ENCODE measurements at places on chromosomes 12 and 14. TPM values are rescaled to one million over a fixed set of nuclear protein-coding genes. Genes with fewer than 3 reads are reported as not detected.

DNA sequence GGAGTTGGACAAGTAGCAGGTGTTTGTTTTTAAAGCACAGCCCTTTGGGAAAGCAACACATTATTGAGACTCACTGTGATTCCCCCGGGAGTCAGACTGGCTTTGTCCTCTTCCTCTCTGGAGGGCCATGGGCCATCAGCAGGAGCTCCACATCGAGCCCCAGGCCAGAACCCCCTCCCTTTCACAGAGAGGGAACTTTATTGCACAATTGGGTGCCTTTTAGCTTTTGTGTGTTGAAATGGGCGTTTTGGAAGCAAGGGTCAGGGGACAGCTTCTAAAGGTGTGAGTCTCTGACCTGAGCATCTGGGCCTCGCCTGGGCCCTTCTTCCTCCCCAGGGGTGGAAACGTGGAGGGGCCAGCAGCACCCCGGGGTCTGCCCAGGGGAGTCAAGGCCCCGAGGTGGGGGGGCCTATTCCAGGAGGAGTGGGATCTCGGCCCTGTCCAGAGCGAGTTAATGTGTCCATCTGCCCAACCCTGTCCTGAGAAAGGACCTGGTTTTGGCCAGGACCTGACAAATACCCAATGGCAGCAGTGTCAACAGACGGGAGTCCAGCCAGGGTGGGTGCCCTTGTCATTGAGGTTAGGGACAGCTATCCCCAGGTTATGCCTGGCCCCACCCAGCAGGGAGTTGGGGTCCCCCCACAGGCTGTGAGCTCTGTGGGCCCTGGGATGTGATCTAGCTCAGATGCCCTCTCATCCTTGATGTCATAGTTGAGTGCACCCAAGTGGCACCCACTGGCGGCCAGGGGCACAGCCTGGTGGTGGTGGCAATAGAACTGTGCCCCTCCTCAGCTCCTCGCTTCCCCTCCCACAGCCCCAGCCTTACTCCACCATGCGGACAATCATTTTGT is 37.1 kb downstream of the SLC8B1 start:
- H3K27me3 ChIP-seq: no peaks in the 10 kb centered on the region
- DNase-seq: no peak
- peaks cover 17% of the 10 kb centered on the region for H3K4me1 ChIP-seq

GRCh38 chr14:73312687-73313086 is 75.4 kb downstream of the PAPLN start:
- H3K27me3 ChIP-seq: no peaks in the 10 kb centered on the region
- H3K27ac ChIP-seq: no peak overlapping the region
- peaks cover 29% of the 10 kb centered on the region for H3K36me3 ChIP-seq
- no peak for DNase-seq

- H3K4me1 ChIP-seq: no peaks in the 10 kb centered on the region
- no peak overlapping the region for H3K4me3 ChIP-seq
- H3K36me3 ChIP-seq: no peaks in the 10 kb centered on the region
These were observed 237.3 kb downstream of the RGS6 start for GRCh38 chr14:72169521-72169920.

GRCh38 chr12:109944561-109945359 is 44.7 kb downstream of the TCHP start:
- H3K27ac ChIP-seq: no peak overlapping the region
- peaks cover 22% of the 10 kb centered on the region for H3K36me3 ChIP-seq
- H3K27me3 ChIP-seq: no peaks in the 10 kb centered on the region
- DNase-seq: no peak
- no peak overlapping the region for H3K4me3 ChIP-seq

DNA sequence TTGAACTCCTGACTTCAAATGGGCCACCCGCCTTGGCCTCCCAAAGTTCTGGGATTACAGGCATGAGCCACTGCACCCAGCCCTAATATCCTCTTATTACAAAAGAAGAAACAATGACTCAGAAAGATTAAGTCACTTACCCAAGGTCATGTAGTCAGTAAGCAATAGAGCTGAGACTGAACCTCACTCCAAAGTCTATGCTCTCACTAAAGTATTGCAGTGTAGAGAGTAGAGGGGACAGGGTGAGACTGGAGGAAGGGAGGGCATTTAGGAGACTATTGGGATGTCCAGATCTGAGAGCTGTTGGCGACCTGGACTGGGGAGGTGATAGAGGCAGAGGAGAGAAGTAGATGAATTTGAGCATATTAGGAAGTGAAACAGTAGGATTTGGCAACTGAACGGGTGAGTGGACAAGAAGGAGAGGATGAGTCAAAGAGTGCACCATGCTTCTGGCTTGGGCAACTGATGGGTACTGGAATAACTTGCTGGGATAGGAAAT is 11.8 kb downstream of the P2RX7 start:
- H3K4me1 ChIP-seq: peaks cover 8% of the 10 kb centered on the region
- no peak overlapping the region for H3K4me3 ChIP-seq
- H3K27me3 ChIP-seq: no peaks in the 10 kb centered on the region
- H3K36me3 ChIP-seq: no peaks in the 10 kb centered on the region

- no peak overlapping the region for H3K4me3 ChIP-seq
- H3K36me3 ChIP-seq: no peaks in the 10 kb centered on the region
- no peaks in the 10 kb centered on the region for H3K4me1 ChIP-seq
- DNase-seq: peak; percentile 19
- H3K27ac ChIP-seq: no peak overlapping the region
These were observed 223.1 kb downstream of the ANO6 start for GRCh38 chr12:45439039-45439438.

DNA sequence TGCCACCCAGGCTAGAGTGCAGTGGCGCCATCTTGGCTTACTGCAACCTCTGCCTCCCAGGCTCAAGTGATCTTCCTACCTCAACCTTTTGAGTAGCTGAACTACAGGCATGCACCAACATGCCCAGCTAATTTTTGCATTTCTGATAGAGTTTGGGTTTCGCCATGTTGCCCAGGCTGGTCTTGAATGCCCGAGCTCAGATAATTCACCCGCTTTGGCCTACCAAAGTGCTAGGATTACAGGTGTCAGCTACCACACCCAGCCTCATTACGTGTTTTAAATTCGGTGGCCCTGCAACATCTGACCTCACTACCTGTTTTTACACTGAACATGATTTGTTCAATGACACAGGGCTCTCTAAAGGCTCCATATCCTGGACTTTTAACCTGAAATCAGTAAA is 22.9 kb upstream of the RDH16 start:
- no peak overlapping the region for H3K4me3 ChIP-seq
- no peaks in the 10 kb centered on the region for H3K4me1 ChIP-seq
- 0 out of 2 replicates have a peak, but pooled peaks cover 6% of the 10 kb centered on the region for H3K27me3 ChIP-seq

DNA sequence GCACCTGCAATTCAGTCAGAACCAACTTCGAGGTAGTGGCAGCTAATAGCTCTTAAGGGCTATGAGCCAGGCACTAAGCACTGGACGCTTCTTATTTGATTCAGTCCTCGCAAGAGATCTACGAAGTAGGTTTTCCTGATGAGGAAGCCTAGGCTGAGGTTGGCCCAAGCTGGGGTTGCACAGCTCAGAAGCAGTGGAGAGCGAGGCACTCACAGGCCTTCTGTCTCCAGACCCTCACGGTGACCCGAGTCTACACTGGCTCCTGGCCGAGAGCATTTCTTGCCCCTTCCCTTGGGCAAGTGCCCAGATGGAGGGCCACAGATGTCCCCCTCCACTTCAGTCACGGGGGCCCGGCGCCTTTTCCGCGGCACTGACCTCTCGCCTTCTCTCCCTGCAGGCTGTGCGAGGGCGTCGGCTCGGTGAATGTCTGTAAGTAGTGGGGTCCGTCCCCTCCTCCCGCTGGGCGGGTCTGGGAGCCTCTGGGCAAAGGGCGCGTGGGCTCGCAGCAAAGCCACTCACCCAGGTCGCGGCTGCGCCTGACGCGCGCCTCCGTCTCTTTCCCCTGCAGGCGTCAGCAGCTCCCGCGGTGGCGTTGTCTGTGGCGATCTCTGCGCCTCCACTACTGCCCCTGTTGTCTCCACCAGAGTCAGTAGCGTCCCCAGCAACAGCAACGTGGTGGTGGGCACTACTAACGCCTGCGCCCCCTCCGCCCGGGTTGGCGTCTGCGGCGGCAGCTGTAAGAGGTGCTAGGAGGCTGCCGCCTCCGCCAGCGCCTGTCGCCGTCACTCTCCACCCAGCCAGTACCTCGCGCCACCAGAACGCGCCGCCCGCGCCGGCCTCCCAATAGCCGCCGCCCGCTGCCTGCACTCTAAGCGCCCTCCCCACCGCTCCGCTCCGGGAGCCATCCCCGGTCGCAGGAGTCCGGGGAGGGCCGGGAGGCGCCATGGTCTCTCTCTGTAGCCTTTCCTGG is 13.1 kb downstream of the KRT83 start:
- peak; percentile 78 for DNase-seq
- H3K4me3 ChIP-seq: peak overlapping the region; percentile 69
- H3K27me3 ChIP-seq: no peaks in the 10 kb centered on the region
- peaks cover 9% of the 10 kb centered on the region for H3K4me1 ChIP-seq
- no peaks in the 10 kb centered on the region for H3K36me3 ChIP-seq

DNA sequence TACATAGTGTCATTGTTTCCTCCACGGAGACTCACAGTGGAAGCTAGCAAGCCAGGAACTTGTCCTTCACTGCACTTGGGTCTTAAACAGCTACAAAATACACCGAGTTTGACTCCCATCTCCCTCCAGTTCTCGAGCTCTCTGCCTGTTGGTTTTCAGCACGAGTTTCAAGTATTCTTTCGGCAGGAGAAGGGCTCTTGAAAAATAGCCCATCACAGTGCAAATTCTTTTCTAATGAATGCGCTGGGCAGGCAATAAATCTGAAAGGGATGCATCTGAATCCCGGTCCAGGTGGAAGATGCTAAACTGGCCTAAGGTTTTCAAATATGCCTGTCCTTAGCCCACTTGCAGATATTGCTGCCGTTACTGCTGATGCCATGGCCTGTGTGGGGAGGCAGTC is 173.9 kb downstream of the CACNA1C start:
- peaks cover 17% of the 10 kb centered on the region for H3K4me1 ChIP-seq
- no peak overlapping the region for H3K27ac ChIP-seq
- H3K36me3 ChIP-seq: no peaks in the 10 kb centered on the region
- DNase-seq: peak; percentile 22
- H3K4me3 ChIP-seq: no peak overlapping the region

- peak; percentile 51 for DNase-seq
- H3K27me3 ChIP-seq: no peaks in the 10 kb centered on the region
- H3K4me3 ChIP-seq: no peak overlapping the region
- peaks cover 12% of the 10 kb centered on the region for H3K4me1 ChIP-seq
These were observed 12.7 kb downstream of the CPSF6 start for GRCh38 chr12:69252033-69252432.

GRCh38 chr12:129675947-129676346 is 227.9 kb downstream of the TMEM132D start:
- no peaks in the 10 kb centered on the region for H3K36me3 ChIP-seq
- H3K27ac ChIP-seq: no peak overlapping the region
- no peaks in the 10 kb centered on the region for H3K4me1 ChIP-seq
- no peaks in the 10 kb centered on the region for H3K27me3 ChIP-seq
- H3K4me3 ChIP-seq: no peak overlapping the region

DNA sequence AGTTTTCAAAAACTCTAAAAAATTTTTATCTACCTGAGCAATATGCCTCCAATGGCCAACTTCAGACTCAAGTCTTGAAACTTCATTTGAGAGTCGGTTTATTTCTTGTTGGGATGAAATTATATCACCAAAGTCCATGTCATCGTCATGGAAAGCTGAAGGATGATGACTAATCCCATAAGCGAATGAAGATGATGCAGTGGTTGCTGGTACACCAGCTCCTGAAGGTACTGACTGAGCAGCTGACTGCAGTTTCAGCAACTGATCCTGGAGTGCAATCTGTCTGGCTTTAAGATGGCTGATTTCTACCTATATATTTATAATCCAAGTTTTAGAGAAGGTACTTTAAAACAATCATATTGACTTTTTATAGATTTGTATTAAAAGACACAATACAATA is 18.3 kb downstream of the TRIP11 start:
- H3K4me1 ChIP-seq: no peaks in the 10 kb centered on the region
- H3K36me3 ChIP-seq: peaks cover 54% of the 10 kb centered on the region
- no peak overlapping the region for H3K4me3 ChIP-seq
- no peak overlapping the region for H3K27ac ChIP-seq

GRCh38 chr12:111643427-111643826 is 42.3 kb downstream of the BRAP start:
- H3K36me3 ChIP-seq: peaks cover 13% of the 10 kb centered on the region
- no peaks in the 10 kb centered on the region for H3K27me3 ChIP-seq
- H3K4me3 ChIP-seq: no peak overlapping the region
- H3K4me1 ChIP-seq: no peaks in the 10 kb centered on the region
- no peak for DNase-seq
- H3K27ac ChIP-seq: no peak overlapping the region

DNA sequence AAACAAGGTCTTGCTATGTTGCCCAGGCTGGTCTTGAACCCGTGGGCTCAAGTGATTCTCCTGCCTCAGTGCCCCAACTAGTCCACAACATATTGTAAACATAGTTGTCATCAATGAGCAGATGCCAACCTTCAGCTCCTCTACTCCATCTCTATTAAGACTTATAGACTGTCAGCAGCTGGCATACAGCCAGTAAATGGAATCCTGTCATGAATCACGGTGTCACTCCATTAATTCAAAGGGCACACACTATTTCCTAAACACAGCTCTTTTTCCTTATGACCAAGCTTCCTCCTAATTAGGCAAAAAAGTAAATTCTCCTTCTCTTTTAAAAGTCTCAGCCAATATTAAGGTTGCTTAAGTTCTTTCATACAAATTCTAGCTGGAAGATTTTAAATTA is 111.2 kb downstream of the ITPR2 start:
- no peaks in the 10 kb centered on the region for H3K36me3 ChIP-seq
- peak; percentile 15 for DNase-seq
- no peaks in the 10 kb centered on the region for H3K27me3 ChIP-seq
- H3K4me1 ChIP-seq: peaks cover 13% of the 10 kb centered on the region

DNA sequence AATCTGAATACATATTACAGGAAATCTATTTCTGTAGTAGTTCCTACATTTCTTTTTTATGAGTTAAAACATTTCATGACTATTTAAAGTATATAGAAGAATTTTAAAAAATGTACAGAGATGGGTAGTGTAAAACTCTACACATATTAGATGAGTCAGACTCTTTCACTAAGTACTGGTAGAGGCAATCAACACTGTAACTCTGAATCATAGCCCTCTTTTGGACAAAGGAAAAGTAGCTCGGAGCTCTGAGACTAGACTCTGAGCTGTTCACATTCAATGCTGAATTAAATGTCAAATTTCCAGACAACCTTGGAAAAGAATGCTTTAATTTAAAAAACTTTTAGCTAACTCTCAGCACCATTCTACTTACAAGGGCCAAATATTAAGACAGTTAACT is 3.4 kb downstream of the PTCSC3 start:
- no peaks in the 10 kb centered on the region for H3K27me3 ChIP-seq
- DNase-seq: no peak
- H3K4me1 ChIP-seq: no peaks in the 10 kb centered on the region
- no peaks in the 10 kb centered on the region for H3K36me3 ChIP-seq

- no peaks in the 10 kb centered on the region for H3K4me1 ChIP-seq
- no peaks in the 10 kb centered on the region for H3K27me3 ChIP-seq
These were observed 558.4 kb downstream of the CCER1 start for GRCh38 chr12:90396556-90396955.

PLEK2 gene
- 11.4 TPM for polyA plus RNA-seq

IL22 gene
- not detected for polyA plus RNA-seq

LMO3 gene
- 0.38 TPM for polyA plus RNA-seq

AQP2 gene
- not detected for polyA plus RNA-seq

PRH1 gene
- polyA plus RNA-seq: 8.4 TPM

NEUROD4 gene
- not detected for polyA plus RNA-seq

SIRT4 gene
- polyA plus RNA-seq: 1.4 TPM

AMDHD1 gene
- polyA plus RNA-seq: 0.22 TPM

Measured in GM23248 (cell line).